ENCODE measurements at places on chromosomes 16 and 17.

GRCh38 chr17:70353408-70354092, 184.2 kb downstream of the KCNJ2 start:
- DNase-seq, result no peak

DNA sequence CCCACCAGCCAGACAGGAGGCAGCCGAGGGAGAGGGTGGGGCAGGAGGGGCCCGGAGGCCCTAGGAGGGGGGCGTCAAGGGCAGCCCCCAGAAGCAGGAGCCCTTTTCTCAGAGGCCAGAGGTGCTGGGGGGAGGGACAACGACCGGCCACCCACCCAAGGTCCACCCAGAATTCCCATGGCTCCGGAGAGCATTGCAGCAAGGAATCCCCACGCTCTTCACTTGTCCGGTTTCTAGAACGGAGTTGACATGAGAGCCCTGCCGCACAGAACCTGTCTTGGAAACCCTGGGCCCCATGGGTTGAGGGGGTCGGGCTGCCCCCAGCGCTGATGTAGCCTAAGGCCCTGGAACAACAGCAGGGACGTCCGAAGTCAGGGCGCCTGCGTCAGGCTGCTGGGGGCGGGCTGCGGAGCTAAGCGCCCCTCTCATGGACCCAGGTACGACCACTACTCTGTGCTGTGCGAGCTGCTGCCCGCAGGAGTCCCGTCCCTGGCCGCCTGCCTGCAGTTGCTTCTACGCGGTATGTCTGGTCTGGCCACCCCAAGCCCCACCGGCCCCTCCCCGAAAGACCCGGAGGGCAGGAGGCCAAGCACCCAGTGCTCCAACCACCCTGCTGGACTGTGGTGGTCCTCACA, 11.2 kb downstream of the CYBC1 start:
- no peak for DNase-seq

- no peak for DNase-seq
These were observed 195.8 kb upstream of the GSE1 start for GRCh38 chr16:85417156-85417860.

GRCh38 chr16:3101841-3102470, 2.9 kb upstream of the ZSCAN10 start:
- DNase-seq, result no peak

DNA sequence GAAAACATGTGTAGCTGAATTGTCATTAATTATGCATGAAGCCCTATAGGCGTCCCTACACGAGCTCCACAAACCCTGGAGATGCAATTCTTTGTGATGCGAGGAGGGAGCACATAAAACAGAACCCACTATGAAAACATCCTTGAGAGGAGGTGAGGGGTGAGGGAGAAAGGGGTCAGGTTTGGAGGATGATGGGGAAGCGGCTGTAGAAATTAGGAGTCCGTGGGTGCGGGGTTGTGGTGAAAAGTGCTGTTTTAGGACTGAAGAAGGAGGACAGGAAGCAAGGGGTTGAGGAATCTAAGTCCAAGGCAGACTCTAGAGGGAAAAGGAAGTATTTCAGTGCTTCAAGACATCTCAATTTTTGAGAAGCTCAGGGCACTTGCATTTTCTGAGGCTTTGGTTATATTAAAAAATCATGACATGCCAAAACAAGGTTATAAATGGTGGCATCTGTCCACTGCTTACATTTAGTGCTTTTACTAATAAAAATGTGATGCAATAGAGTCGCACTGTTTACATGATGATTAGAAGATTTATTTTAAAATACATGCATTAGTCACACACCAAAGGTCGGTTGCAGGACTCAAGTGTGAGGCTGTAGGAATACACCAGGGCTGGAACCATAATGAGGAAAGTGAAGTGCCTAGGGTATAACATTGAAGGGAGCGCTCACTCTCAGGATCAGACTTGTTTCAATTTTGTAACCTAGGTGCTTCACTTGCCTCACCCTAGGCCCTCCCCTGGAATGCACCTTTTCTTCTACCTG, 379.5 kb downstream of the HS3ST4 start:
- no peak for DNase-seq

GRCh38 chr17:15087946-15088345, 177.2 kb downstream of the PMP22 start:
- no peak for DNase-seq

DNA sequence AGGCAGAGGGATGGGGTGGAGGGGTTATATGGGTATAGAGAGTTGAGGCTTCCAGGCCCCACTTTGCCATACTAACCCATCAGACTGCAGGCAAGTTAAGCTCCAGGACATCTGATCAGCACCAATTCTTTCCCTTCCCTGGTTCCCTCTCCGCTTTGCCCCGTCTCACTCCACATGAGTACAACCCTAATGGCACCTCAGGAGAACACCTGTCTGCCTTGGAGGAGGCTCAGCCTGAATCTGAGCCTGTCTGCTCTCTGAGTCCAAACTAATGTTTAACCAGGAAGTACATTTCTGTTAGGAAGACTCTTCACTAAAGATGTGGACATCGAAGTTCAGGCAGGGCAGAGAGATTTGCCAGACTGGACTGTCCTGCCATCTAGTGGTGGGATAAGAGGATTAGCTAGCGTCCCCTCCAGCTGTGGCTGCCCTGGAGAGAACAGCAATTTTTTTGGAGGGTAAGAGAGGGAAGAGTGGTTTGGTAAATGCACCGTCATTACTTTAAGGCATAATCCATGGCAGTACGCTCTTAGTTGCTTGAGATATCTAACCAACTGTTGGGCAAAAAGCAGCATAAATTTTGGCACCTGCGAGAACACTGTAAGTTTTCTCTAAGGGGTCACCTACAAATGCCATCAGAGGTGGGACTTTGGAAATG, 29.2 kb upstream of the LRRC75A start:
- DNase-seq, result peak; percentile 63

GRCh38 chr17:44331249-44331760, 6.7 kb upstream of the SLC25A39 start:
- no peak for DNase-seq

GRCh38 chr16:82848013-82848412, 221.2 kb downstream of the CDH13 start:
- no peak for DNase-seq

- no peak for DNase-seq
These were observed 34.9 kb downstream of the ARHGAP17 start for GRCh38 chr16:24980077-24980793.

- DNase-seq, result no peak
These were observed 7.6 kb downstream of the PDE6G start for GRCh38 chr17:81648707-81649085.

GRCh38 chr17:67602974-67603373, 114.8 kb upstream of the NOL11 start:
- peak; percentile 13 for DNase-seq

DNA sequence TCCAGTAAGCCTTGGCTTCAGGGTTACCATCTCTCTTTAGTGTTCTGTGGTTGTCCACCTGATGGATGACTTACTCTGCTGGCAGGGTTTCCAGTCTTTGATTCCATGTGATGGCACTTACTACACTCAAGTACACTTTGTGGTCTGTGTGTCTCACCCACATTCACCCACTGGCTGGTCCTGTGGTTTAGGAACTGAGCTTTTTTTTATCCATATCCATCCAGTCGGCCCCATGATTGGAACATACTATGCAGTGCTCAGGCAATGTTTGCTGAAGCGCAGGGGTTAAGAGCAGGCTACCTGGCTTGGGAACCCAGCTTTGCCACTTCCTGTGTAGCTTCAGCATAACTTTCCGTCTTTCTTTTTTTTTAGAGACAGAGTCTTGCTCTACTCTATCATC, 2.8 kb upstream of the FUS start:
- DNase-seq, result no peak

- DNase-seq, result no peak
These were observed 30.3 kb downstream of the ARHGAP23 start for GRCh38 chr17:38458521-38458920.

DNA sequence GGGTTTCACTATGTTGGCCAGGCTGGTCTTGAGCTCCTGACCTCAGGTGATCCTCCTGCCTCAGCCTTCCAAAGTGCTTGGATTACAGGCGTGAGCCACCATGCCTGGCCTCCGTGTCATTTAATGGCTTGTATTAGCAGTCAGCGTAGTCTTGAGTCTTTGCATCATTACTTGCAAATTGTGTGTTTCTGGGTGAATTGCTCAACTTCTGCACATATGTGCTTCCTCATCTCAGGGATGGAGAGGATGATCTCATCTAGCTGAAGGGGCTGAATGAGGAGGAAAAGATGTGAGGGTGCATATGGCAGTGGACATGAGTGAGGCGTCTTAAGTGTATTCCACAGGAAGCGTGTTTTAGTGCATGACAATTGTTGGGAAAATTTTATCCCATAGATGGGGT, 155.8 kb downstream of the SNX29 start:
- DNase-seq, result no peak

DNA sequence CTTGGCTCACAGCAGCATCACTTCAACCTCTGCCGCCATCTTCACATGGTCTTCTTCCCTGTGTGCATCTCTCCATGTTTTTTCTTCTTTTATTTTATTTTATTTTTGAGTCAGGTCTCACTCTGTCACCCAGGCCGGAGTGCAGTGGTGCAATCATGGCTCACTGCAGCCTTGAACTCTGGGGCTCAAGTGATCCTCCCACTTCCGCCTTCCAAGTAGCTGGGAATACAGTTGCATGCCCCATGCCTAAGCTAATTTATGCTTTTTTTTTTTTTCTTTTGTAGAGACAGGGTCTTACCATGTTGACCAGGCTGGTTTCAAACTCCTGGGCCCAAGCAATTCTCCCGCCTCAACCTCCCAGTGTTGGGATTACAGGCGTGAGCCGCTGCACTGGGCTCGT, 1.9 kb downstream of the NUDT7 start:
- no peak for DNase-seq

- DNase-seq, result no peak
These were observed 9.8 kb upstream of the TEX19 start for GRCh38 chr17:82349287-82349701.

DNA sequence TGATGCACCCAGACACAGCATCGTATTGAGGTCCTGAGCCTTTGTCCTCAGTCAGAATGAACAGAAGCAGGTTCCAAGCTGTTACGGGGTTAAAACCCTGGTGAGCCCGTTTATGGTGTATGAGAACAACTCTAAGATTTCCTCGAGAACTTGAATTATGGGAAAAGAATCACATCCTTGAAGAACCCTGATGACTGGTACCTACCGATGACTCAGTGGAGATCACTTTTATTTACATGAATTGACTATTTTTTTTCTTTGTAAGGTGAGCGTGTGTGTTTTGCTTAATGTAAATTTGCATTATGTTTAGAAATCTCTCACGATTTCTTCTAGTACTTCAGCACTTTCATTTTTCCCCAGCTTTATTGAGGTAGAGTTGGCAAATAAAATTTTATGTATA, 3.3 kb upstream of the KRTAP4-4 start:
- DNase-seq, result no peak

DNA sequence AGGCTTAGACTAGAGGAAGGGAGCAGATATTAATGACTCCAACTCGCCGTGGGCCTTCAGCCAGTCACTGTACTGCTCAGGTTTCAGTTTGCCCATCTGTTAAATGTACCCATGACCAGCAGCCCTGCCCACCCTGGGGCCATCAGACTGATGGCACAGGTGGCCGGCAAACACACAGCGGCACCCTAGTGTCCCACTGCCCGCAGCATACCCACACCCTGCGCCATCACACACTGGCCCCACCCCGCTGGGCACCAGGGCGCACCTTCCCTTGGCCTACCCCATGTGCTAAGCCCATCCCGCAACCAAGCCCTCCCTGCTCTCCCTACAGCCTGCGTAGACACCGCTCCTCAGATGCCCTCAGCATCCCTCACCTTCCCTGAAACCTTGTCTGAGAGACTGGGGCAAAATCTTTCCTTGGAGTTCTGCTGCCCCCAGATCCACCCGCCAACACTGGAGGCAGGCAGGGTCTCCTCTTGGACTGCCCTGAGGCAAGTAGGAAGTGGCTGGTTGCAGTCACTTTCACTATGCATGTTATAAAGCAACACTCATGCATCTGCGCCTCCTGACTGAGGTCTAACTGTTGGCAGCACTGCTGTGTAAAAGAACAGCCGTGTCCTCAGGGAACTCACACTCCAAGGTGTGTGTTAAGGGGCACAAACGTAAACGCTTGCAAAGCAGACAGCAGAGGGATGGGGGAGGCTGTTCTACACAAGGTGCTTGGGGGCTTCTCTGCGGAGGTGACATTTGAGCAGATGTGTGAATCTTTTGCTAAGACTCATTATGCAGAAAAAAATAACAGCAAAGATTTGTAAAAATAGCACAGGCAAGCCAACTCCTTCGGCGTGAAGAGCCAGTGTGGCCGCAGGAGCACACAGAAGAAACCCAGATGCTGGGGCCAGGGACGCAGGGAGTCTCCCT, 6.7 kb upstream of the BCAR1 start:
- DNase-seq, result no peak

- DNase-seq, result no peak
These were observed 168.5 kb downstream of the KATNIP start for GRCh38 chr16:27718201-27719105.

DNA sequence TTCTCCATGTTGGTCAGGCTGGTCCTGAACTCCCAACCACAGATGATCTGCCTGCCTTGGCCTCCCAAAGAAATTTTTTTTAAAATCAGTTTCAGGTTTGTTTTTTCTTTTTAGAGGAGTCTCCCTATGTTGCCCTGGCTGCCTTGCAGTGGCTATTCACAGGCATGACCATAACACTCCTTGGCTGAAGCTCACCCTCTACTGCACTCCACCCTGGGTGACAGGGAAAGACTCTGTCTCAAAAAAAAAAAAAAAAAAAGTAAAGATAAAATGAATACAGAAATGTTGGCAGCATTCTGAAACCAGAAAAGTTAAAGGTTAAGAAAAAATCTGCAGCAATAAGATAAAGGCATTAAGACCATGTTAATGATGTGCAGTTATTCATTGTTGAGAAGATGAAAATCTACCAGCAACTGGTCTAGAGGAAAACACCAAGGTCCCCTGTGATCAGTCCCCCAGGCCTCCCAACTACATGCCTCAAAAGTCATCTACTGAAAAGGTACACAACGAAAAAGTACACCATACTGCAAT, 15.1 kb downstream of the YWHAE start:
- DNase-seq, result no peak

DNA sequence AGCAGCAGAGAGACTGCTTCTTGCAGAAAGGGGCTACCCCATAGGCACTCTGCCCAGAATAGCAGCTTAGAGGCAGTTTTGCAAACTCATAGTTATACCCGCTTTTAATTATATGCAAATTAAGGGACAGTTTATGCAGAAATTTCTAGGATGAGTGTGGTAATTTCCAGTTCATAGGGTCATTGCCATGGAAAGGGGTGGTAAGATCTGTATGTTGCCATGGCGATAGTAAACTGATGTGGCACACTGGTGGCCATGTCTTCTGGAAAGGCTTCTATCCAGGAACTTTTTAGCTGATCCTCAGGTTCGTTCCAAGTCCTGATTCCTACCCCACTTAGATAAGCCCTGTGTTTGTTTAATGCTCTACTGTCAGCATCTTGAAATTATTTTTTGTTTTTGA, 6.2 kb downstream of the STXBP4 start:
- DNase-seq, result no peak

DNA sequence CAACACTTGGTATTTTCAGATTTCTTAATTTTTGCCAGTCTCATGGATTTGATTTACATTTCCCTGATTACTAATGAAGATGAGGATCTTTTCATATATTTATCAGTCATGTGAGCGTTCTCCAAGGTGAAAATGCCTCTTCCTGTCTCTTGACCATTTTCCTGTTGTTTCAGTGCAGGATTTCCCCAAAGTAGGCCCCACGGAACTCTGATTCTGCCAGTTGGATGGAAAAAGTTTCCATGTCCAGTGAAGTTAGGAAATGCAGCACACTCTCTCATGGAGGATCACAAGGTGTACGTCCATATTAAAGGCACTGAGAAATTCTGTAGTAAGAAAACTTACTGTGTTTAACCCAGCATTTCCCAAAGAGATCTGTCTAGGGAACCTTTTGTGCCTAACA, 16.5 kb upstream of the LIMD2 start:
- DNase-seq, result no peak
